ENCODE measurements at places on chromosomes 5 and 9.

- DNase-seq, result peak; percentile 31
Measured at GRCh38 chr5:65152131-65152530, 329.6 kb downstream of the ADAMTS6 start.

DNA sequence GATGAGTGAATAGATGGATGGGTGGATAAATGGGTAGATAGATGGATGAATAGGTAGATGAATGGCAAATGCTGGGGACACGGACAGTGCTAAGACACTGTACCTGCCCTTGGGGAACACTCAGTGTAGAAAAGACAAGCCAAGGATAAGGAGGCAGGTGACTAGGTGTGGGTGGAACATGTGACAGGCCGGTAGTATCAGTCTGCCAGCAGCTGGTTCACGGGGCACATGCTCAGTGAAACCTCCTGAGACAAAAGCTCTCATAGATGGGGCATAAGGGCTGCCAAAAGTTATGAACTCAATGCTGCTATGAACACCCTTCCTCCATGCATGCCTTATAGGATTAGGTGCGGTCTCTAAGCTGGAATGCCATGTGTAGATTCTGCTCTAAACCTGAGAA lies 71.0 kb downstream of the C5orf15 start:
- no peak for DNase-seq

GRCh38 chr9:36401164-36401740 lies 1.2 kb upstream of the RNF38 start:
- DNase-seq, result peak; percentile 83

- peak; percentile 10 for DNase-seq
Measured at GRCh38 chr9:15543047-15543813, 9.6 kb upstream of the CCDC171 start.

GRCh38 chr9:79610791-79611614 lies 39.2 kb downstream of the TLE4 start:
- DNase-seq, result peak; percentile 99

DNA sequence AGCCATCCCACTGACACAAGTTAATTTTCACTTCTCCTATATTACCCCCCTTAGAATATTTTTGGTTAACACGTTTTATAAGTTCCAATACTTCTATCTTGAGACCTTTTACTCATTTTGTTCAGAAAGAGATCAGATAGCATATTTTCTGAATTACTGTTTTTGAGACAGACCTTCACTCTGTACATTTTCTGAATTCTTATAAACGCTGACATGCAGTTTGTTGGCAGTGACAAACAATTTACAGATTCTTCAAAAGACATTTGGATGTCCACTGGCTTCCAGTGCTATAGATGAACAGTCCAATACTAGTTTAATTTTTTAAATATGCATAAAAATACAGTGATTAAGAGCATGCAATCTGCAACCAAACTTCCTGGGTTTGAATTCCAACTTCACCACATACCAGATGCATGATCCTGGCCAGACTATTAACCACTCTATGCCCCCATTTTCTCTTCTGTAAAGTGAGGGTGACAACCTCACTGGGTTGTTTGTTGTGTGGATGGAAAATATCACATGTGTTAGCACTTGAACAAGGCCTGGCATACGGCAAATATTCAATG lies 142.1 kb downstream of the AGTPBP1 start:
- peak; percentile 29 for DNase-seq

- peak; percentile 19 for DNase-seq
Measured at GRCh38 chr5:108615216-108615615, 132.5 kb upstream of the FER start.

GRCh38 chr5:43000111-43000840 lies 39.8 kb downstream of the ANXA2R start:
- DNase-seq, result peak; percentile 68

DNA sequence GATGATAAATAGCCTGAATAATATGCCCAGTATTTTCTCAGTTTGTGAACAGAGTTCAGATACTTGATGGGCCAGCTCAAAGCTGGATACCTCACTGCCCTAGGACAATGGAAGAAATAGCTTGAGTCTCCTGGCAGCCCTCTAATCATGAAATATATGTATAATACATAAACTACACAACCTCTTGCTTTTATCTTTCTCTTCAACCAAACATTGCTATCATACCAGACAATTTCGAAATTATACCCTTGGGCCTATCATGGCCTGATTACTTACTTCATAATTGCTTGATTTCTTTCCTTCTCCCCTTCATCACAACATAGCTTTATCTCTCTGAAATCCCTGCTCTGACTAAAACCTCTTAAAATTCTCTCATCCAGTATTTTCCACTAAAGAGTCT lies 1144.9 kb upstream of the C9orf72 start:
- DNase-seq, result no peak

DNA sequence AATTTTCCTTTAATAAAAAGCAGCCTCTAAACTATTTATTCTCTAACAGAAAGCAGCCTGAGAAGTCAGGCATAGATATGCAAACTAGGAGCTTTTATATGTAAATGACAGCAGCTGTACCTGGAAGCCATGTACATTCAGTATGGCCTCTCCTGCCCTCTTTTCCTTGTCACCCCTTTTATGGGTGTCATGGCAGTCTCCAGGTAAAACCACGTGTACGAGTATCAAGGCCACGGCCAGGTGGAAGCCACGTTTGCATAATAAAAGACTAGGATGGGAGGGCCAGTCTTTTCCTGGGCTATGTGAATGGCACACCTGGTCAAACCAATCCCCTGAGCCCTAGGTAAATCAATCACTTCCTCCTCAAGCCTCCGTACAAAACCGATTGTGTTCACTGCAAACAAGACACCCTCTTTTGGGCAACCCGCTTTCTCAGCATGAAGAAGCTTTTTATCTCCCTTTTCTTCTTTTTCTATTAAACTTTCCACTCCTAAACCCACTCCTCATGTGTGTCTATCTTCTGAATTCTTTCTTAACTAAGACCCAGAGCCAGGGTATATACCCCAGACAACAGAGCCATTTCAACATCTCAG lies 419.5 kb upstream of the CTNND2 start:
- DNase-seq, result no peak

GRCh38 chr5:130104895-130105688 lies 200.8 kb downstream of the CHSY3 start:
- DNase-seq, result no peak

- no peak for DNase-seq
Measured at GRCh38 chr5:170249355-170249754, 16.6 kb downstream of the C5orf58 start.

GRCh38 chr9:93475108-93475507 lies 21.7 kb upstream of the FAM120AOS start:
- DNase-seq, result no peak

- DNase-seq, result peak; percentile 67
Measured at GRCh38 chr5:174825587-174825986, 101.2 kb downstream of the MSX2 start.

- no peak for DNase-seq
Measured at GRCh38 chr5:27773636-27774035, 735.2 kb upstream of the CDH9 start.

- DNase-seq, result peak; percentile 55
Measured at GRCh38 chr5:135457424-135458071, 5.4 kb upstream of the TIFAB start.

GRCh38 chr9:112699230-112699629 lies 18.7 kb downstream of the INIP start:
- DNase-seq, result no peak
